Activated CD4-positive, alpha-beta T cell treated with anti-CD3 and anti-CD28 coated beads, Interleukin-2, amount 10 ng/mL, durations not matched to agents 24 days and 14 days (primary cell): ENCODE measurements at places on chromosomes 3 and 15.

DNA sequence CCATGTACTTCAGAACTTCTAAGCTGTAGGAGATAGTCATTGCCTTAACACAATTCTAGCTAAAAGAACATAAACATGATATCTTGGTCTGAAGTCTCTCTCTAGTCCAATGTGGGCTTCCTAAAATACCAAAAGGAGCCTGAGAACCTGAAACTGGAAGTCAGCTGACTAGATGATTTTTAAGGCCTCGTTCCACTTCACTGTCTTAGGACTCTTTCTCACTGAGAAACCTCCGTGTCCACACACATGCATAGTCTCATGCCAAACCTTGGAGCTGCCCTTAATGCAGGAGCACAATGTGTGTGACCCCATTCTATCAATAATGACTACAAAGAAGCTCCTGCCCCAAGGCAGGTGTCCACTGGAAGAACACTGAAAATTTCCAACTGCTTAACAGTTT is 87.7 kb downstream of the ETFA start:
- H3K4me1 ChIP-seq, result peaks cover 9% of the 10 kb centered on the region
- H3K27ac ChIP-seq, result no peak overlapping the region
- H3K27me3 ChIP-seq, result no peaks in the 10 kb centered on the region
- H3K36me3 ChIP-seq, result peaks cover 28% of the 10 kb centered on the region
- DNase-seq, result no peak

GRCh38 chr15:30062881-30063280 is 19.9 kb upstream of the GOLGA8J start:
- no peaks in the 10 kb centered on the region for H3K4me1 ChIP-seq
- H3K4me3 ChIP-seq, result no peak overlapping the region
- H3K36me3 ChIP-seq, result no peaks in the 10 kb centered on the region
- DNase-seq, result no peak

- no peak overlapping the region for H3K27ac ChIP-seq
- no peaks in the 10 kb centered on the region for H3K36me3 ChIP-seq
- no peaks in the 10 kb centered on the region for H3K4me1 ChIP-seq
- H3K4me3 ChIP-seq, result no peak overlapping the region
- no peaks in the 10 kb centered on the region for H3K27me3 ChIP-seq
- DNase-seq, result no peak
Measured at GRCh38 chr15:54638666-54639065, 558.1 kb downstream of the RSL24D1 start.

DNA sequence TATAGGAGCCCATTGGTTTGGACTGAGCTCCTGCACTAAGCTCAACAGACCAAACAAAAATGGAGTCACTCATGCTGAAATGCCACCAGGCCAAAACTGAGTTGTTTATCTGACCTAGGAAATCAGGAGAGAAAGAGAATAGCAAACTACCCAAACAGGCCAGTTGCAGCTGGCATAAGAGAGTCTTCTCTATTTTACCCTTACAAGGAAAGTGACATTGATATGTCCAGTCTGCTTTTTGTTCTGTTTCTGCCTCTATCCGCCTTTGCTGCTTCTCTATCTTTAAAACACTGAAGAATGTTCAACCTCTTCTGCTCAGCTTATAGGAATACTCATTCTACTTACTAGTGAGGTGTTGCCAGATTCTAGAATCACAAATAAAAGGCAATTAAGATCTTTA is 95.1 kb downstream of the ATP1B3 start:
- DNase-seq, result no peak
- no peaks in the 10 kb centered on the region for H3K4me1 ChIP-seq
- H3K27me3 ChIP-seq, result no peaks in the 10 kb centered on the region
- H3K36me3 ChIP-seq, result peaks cover 2% of the 10 kb centered on the region

DNA sequence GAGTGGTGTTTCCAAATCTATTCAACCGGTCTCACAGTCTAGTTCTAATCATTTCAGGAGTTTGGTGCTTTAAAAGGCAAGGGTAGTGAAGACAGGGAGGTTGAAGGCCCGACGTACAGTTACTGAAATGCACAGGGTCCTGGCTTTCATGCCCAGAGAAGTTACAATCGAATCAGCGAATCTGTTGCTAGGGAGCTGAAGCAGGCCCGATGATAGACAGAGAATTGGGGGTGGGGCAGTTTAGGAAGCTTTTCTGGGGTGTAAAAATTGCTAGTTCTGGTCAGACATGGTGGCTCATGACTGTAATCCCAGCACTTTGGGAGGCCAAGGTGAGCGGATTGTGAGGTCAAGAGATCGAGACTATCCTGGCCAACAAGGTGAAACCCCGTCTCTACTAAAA is 63.1 kb upstream of the ATP13A3 start:
- no peak overlapping the region for H3K27ac ChIP-seq
- no peak for DNase-seq
- H3K4me3 ChIP-seq, result no peak overlapping the region
- no peaks in the 10 kb centered on the region for H3K36me3 ChIP-seq

DNA sequence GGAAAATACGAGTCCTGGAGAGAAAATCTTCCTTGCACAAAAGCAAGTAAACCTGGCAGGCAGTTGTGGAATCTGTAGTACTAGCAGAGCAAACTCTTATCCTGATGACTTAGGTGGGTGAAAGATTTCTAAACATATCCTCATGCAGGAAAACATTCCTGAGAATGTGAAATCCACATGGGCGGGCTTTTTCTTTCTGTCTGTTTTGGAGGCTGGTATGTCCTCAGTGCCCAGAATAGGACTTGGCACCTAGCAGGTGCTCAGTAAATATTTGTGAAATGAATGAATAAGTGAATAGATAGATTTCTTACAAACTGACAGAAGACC is 53.3 kb downstream of the FAM174B start:
- no peak overlapping the region for H3K27ac ChIP-seq
- H3K27me3 ChIP-seq, result peaks cover 12% of the 10 kb centered on the region
- no peaks in the 10 kb centered on the region for H3K36me3 ChIP-seq
- H3K4me1 ChIP-seq, result peaks cover 8% of the 10 kb centered on the region

- H3K27me3 ChIP-seq, result no peaks in the 10 kb centered on the region
- H3K4me1 ChIP-seq, result peaks cover 48% of the 10 kb centered on the region
- no peak overlapping the region for H3K4me3 ChIP-seq
- peaks cover 31% of the 10 kb centered on the region for H3K36me3 ChIP-seq
Measured at GRCh38 chr3:53888232-53888631, 3.4 kb downstream of the SELENOK start.

- H3K27me3 ChIP-seq, result no peaks in the 10 kb centered on the region
- no peak overlapping the region for H3K4me3 ChIP-seq
- DNase-seq, result no peak
- no peak overlapping the region for H3K27ac ChIP-seq
- no peaks in the 10 kb centered on the region for H3K4me1 ChIP-seq
- H3K36me3 ChIP-seq, result no peaks in the 10 kb centered on the region
Measured at GRCh38 chr3:83765956-83766355, 1192.8 kb upstream of the CADM2 start.

DNA sequence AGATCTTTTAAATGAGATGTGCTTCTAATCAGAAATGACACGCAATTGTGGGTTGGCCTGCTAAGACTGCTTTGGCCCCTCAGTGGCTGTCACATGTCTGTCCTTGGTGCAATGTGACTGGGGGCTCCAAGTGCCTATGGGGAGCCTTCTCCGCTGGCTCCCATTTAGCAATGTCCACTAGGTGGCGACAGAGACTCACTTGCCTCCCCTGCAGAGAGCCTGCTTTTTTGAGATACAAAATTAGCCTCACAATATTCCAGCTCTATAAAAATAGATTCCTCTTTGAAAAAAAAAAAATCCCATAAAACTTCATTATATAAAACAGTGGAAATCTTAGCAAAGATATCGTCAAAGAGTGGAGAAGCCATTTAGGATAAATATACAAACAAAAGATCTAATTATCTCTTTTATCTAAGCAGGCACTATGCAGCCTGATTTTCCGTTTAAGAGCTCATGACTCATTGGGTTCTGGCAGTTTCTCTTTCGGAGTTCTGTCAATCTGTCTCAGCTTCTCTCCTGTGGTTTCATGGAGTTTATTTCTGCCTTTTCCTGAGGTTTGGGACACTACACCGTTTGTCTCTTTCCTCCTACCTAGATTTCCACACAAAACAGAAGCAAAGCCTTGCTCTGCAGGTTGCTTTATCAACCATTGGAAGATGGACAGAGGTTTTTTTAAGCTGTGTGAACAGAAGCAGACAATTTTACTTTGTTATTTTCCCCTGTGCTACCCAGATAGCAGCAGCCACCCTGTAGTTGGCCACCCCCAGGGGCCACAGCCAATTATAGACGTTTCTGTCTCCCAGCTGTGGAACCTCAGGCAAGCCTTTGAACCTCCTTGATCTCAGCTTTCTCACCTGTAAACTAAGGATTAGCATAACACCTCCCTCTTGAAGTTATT is 68.4 kb upstream of the TNFAIP8L3 start:
- H3K27ac ChIP-seq, result no peak overlapping the region
- peaks cover 8% of the 10 kb centered on the region for H3K27me3 ChIP-seq
- DNase-seq, result peak; percentile 88
- no peak overlapping the region for H3K4me3 ChIP-seq
